Left lung (tissue), 14 donors: ENCODE measurements at places on chromosomes 6 and 20. TPM values are rescaled to one million over a fixed set of nuclear protein-coding genes. Genes with fewer than 3 reads are reported as not detected.

The GRM4 gene
- not detected for total RNA-seq

DNA sequence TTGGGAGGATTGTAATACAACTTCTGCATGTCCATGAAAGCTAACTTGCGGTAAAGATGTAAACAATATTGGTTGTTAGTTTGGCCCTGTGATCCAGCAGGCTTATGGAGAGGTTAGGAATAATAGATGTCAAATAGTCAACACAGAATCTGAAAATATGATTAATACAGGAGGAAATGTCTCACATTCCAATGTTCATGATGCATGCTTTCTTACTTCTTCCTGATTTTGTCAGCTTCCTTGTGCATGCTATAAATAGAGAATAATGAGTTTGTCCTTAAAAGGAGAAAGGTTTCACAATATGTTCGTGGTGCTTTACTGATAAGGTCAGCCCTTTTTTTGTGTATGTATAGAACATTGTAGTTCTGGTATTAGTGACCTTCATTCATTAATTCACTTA lies 136.7 kb downstream of the MMUT start:
- DNase-seq: no peak

The TCEA2 gene
- total RNA-seq: 31.2 TPM

DNA sequence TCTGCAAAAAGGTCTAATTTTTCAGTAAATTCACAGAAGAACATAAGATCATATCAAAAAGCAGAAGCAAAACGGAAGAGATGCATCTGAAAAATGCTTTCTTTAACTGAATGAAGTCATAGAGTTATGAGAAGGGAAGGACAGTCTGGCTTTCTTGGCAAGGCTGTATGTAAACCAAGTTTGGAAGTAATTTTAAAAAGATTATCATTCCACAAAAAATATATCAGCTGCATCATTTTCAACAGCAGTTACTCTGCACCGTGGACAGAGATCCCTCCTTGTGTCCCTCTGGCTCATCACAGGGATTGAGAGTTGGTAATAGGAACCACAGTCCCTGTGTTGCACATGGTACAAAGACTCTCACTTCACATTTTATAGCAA lies 258.5 kb downstream of the HIVEP2 start:
- DNase-seq: no peak

The LPA gene
- not detected for total RNA-seq

The KIF25 gene
- 0.63 TPM for total RNA-seq

GRCh38 chr6:89817481-89817880 lies 2.1 kb downstream of the MDN1 start:
- DNase-seq: no peak

The PPP1R16B gene
- total RNA-seq: 5.4 TPM

DNA sequence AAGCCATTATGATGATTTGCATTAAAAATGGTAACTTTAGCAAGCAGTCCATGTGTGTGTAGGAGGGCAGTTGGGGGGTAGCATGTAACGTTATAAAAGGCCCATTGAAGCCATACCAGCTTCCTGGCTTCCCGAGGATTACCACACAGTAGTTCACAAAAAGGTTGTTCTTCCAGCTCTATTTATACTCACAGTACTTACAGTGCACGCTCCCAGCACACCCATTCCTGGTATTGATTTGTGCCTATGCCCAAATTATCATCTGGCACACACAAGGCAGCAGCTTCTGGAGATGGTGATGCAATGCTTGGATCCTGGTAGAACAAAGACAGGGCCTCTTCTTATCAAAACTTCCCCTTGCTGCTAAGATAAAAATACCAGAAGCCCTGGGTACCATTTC lies 436.8 kb downstream of the HAO1 start:
- no peak for DNase-seq

- DNase-seq: no peak
Measured at GRCh38 chr6:45931232-45931631, 84.4 kb downstream of the CLIC5 start.

GRCh38 chr20:8812817-8813216 lies 256.1 kb upstream of the PLCB4 start:
- no peak for DNase-seq

The GPR6 gene
- not detected for total RNA-seq

The LY6G5B gene
- total RNA-seq: 13.6 TPM

The SH3BGRL2 gene
- total RNA-seq: 22.4 TPM

The SIRPB2 gene
- 29.9 TPM for total RNA-seq

- DNase-seq: no peak
Measured at GRCh38 chr6:26359765-26360164, 5.2 kb upstream of the BTN3A2 start.

GRCh38 chr6:75029333-75029732 lies 176.5 kb downstream of the COL12A1 start:
- DNase-seq: no peak

DNA sequence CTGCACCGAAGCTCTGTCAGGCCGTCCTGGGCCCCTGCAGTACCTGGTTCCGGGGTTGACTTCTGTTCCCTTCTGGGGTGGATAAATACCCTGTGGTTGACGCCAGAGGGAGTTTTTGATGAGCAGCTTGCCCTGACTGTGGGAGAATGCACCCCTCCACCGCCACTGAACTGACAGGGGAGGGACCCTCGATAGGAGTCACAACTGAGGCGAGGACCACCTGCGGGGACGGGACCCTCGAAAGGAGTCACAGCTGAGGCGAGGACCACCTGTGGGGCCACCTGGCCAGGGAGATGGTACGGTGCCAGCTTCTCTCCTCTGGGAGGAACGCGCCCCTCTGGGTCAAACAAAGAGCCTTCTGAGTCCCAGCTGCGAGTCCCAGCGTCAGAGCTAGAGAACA lies 100.1 kb upstream of the FRMD1 start:
- no peak for DNase-seq

The BMP5 gene
- total RNA-seq: 12.7 TPM

DNA sequence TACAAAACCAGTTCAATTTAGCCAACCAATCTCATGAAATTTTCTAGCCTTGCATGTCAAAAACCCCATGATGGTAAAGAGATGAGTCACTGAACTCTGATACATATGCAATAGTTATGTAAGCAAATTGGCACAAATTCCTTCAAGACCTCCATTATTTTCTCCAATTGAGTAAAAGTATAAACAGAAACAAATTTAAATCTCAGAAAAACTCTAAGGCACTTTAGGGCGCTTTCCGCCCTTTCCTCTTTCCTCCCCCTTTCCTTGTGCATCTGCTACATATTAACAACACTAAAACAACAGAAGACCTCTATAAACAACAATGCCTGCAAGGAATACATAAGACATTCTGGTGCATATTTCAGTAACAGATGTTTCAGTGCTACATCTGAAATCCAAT lies 48.5 kb downstream of the KIF13A start:
- no peak for DNase-seq

DNA sequence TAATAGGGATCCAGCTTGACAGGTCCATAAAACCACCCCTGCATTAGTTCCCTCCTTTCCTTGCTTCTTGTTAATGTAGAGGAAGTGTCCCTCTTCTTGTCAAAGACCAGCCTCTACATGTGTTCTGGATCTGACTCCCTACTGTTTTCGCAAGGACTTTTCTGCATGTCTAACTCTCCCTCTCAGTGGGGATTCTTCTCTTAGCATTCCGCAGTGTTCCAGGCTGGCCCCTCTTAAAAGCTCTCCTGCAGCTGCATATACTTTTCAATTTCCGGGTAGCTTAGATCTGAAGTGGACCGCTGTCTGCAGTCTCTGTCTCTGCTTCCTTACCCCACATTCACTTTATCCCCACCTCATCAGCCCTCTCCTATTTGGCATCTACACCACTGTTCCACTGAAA lies 96.1 kb upstream of the MAN1A1 start:
- DNase-seq: no peak

The JPH2 gene
- total RNA-seq: 3.4 TPM

GRCh38 chr20:4036351-4036750 lies 21.0 kb upstream of the RNF24 start:
- no peak for DNase-seq

The SMOC2 gene
- 8.9 TPM for total RNA-seq

GRCh38 chr6:129730477-129731165 lies 20.6 kb upstream of the ARHGAP18 start:
- DNase-seq: no peak

The SLA2 gene
- total RNA-seq: 1.8 TPM

The HDGFL1 gene
- not detected for total RNA-seq

The SIRPG gene
- total RNA-seq: 0.38 TPM

The SLC22A16 gene
- total RNA-seq: 0.52 TPM

DNA sequence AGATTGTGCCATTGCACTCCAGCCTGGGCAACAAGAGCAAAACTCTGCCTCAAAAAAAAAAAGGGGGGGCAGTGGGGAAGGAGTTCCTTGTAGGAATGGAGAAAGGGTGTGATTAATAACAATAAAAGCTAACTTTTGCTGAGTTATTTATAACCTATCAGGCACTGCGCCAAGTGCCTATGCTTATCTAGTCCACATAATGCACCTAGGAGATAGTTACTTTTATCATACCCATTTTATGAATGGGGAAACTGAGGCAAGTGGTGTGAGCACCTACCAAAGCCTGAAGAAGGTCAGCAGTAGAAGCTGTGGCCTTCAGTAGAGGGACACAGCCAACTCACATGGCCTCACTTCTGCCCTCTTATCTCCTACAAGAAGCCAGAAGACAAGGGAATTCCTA lies 13.6 kb upstream of the PPP1R16B start:
- no peak for DNase-seq

The PTCRA gene
- total RNA-seq: 2.1 TPM

DNA sequence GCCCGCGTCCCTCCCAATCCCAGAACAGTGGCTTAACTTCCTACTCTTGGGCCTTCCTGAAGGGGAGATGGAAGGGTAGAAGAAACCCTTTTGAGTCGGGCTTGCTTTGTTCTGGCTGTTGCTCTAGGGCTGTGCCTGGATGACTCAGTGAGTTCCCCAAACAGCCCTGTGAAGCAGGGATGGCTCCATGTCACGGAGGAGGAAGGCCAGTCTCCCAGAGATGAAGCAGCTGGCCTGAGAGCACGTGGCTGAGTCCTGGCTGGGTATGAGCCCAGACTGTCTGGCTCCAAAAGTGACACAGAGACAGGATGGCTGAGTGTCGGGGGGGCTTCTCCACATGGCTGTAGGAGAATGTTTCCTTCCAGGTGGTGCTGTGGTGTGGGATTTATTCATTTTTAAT lies 4.6 kb downstream of the SYTL3 start:
- DNase-seq: peak; percentile 65

DNA sequence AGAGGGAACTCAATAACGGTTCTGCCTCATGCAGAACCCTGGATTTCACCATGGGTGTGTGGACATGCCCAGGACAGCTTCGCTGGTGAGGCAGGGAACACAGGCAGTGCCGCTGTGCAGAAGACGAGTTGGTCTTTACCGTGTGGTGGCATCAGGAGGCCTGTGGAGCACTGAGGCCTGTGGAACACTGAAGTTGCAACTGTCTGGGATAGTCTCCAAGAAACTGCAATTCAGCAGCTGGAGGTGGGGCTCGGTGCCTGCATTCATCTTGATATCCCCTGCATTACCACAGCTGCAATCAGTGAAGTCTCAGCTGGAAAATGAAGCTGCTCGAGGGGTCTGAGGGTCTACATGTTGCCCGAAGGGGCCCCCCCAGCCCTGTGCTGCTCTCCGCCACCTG lies 202.4 kb upstream of the CDH4 start:
- no peak for DNase-seq

- no peak for DNase-seq
Measured at GRCh38 chr6:135922174-135922573, 70.7 kb downstream of the PDE7B start.

- DNase-seq: no peak
Measured at GRCh38 chr6:121999456-122000065, 399.9 kb upstream of the HSF2 start.

DNA sequence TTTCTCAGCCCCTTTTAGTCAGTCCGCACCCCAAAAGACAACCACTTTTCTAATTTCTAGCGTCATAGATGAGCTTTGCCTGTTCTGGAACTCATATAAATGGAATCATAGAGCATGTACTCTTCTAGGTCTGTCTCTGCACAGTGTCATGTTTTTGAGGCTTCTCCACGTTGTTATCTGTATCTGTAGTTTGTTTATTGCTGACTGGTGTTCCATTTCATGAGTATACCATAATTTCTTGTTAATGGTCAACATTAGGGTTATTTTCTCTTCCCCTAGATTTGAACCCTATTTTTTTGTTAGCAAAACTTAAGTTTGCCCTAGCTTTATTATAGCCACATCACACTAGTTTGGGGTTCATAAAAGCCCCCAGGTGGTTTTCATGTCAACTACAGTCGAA lies 16.2 kb upstream of the SGK2 start:
- DNase-seq: no peak

The TRIM31 gene
- total RNA-seq: 0.99 TPM

- DNase-seq: no peak
Measured at GRCh38 chr20:49252556-49253350, 25.1 kb downstream of the ZNFX1 start.

DNA sequence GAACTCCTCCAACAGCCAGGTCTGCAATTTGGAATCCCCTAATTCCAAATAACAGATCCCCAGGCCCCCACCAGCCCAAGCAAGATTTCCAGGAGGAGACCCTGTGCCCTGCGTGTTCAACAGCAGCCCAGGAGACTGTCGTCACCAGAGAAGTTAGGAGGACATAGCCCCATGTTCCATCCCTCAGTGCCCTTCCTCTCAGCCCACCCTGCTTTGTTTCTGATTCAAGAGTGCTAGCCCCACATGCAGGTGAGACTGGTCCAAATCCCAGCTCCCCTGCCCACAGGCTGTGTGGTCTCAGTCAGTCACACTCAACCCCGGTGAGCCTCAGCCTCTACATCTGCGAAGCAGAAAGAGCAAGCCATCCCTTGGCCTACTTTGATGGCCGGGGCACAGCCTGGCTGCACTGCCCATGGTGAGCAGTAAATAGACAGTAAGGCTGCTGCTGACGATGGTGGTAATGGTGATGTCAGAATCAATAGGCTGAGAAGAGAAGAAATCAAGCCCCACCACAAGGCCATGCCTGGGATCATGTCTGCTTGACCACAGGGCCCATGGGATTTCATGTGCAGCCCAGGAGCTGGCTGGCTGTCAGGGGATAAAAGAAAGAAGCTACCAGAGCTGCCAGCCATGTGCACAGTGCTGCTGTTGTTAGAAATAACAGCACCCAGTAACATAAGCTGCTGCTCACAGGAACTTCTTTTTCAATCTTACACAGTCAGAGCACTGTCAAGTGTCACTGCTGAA lies 51.5 kb upstream of the NXT1 start:
- DNase-seq: no peak

The TMEM170B gene
- 5.4 TPM for total RNA-seq

DNA sequence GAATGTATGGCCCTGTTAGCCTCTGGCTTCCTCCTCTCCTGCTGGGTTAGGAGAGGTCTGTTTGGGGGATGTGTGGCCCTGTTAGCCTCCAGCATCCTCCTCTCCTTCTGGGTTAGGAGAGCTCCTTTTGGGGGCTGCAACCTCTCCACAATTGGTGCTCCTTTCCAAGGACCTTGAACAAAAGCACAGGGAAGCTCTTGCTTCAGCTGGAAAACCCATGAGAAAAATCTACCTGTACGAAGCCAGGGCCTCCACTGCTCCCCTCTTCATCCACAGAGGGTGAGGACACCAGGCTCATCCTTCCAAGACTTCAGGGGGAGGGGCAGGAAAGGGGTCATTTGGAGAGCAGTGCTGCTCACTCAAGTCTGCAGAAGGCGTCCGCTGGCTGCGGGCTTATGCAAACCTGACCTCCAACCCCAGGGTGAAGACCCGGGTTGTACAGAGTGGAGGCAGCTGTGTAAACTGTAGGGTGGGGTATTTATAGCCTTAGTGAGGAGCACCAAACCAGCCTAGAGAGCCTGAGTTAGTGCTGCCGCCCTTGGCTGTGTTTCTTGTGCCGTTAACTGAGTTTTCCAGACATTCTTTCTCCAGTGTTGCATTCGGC lies 62.1 kb downstream of the SLC24A3 start:
- no peak for DNase-seq
